ENCODE measurements at places on chromosomes 16 and 17. TPM values are rescaled to one million over a fixed set of nuclear protein-coding genes. Genes with fewer than 3 reads are reported as not detected.

GRCh38 chr17:15261802-15262290, 3.3 kb downstream of the PMP22 start:
- DNase-seq, result no peak

DNA sequence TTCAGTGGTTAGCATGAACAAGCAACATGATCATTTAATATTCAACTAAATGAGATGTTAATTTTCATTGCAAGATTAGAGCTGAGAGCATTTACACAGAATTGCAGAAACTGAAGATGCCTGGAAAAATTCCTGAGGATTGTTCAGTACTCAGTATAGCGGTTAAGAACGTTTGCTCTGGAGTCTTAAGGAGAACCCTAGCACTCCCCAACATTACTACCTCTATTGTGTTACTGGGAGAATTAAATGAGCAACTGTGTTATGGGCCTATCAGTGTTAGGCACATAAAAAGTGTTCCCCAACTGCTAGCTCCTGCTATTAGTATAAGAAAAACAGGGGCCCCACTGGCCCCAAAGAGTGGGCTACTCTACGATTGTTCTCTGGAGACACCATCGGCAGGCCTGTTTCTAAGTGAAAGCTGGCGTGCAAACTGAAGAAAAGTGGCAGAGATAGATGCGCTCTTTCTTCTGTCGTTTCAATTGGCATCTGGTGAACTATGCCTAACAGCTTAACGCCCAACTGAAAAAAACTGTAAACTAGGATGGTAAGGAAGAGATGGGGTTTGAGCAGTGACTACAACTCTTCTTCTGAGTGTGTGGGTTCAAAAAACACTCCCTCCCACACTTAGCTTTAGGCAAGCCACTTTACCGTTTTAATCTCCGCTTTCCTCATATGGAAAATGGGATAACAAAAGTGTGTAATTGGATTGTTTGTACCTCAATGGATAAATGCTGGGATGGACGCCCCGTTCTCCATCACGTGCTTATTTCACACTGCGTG, 1.3 kb downstream of the CDR2 start:
- DNase-seq, result no peak

GRCh38 chr17:37750292-37750691, 5.4 kb upstream of the HNF1B start:
- no peak for DNase-seq

GRCh38 chr17:73644145-73645049, at the start of gene SDK2:
TSS of gene SDK2 (minus strand) at chr17:73644445. CDS start at chr17:73644088, 357 bp downstream.
- DNase-seq, result no peak

DNA sequence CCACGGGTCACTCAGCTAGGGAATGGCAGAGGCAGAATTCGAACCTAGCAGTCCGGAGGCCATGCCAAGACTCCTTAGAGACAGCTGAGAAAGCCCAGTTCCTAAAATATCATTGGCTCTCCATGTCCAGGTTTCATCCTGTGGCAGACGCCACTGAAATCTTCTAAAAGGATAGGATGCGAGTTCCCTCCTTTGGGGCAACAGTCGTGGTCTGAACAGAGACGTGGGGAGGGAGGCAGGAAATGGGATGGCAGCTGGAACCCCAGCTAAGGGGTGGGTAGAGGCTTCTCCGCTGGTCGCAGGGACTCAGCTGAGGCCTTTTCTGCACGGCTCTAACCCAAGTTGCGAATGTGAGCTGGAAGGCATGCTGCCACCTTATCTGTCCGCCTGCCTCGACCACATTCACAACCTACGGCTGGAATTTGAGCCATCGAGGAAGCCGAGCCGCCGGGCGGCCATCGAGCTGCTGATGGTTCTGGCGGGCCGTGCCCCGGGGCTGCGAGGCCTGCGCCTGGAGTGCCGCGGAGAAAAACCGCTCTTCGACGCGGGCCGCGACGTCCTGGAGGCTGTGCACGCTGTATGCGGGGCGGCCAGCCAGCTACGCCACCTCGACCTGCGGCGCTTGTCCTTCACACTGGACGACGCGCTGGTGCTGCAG, 1.9 kb upstream of the HSF4 start:
- DNase-seq, result no peak

DNA sequence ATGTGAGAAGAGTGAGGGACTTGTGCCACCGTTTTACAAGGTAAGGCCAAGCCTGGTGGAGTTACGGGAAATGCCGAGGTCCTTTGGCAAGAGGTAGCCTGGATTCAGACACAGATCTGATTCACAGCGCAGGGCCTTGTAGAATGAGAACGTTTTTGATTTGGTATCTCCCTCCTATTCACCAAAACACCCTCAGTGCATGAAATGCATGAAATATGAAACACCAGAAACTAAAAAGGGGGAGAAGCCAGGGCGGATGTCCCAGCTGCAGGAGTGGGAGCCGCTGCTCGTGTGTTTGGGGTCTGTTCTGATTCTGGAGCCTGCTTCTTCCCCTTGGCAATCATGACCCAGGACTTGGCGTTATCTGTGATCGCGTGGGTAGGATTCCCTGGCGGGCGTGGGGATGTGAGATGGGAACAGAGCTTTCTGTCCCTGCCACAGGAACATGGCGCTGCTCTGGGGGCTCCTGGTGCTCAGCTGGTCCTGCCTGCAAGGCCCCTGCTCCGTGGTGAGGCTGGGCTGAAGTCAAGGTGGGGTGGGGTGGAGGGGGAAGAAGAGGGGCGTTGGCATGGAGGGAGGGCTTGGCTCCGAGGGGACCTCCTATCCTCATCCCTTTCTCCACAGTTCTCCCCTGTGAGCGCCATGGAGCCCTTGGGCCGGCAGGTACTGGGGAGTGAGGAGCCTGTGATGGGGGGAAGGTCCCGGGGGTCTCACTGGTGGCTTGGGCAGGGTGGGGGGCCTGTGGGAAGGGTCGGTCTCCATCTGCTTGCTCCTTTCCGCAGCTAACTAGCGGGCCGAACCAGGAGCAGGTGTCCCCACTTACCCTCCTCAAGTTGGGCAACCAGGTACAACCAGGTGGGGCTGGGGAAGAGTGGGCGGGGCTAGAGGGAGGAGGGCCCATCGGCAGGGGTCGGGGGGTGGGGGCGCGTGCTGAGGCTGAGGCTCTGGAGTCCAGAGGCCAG, 2.2 kb downstream of the SERPINF2 start:
- no peak for DNase-seq

- DNase-seq, result no peak
These were observed 9.4 kb downstream of the PLD6 start for GRCh38 chr17:17196776-17197175.

- no peak for DNase-seq
These were observed 320.5 kb upstream of the TNRC6C start for GRCh38 chr17:77637818-77638575.

The RAMP2 gene
- polyA plus RNA-seq, result 1.4 TPM

The CFAP97D1 gene
- polyA plus RNA-seq, result 0.02 TPM

The AOC2 gene
- polyA plus RNA-seq, result 0.16 TPM

The PRAC2 gene
- polyA plus RNA-seq, result not detected

The TEKT1 gene
- polyA plus RNA-seq, result not detected

The OR1A1 gene
- polyA plus RNA-seq, result not detected

All from AG04450 (cell line).